Stimulated activated CD8-positive, alpha-beta memory T cell treated with anti-CD3 and anti-CD28 coated beads, Interleukin-4, amount 100 ng/mL, for 1 hour (primary cell): ENCODE measurements at places on chromosomes 5 and 9.

GRCh38 chr9:34654323-34655051 is 2.5 kb downstream of the IL11RA start:
- no peak for DNase-seq

DNA sequence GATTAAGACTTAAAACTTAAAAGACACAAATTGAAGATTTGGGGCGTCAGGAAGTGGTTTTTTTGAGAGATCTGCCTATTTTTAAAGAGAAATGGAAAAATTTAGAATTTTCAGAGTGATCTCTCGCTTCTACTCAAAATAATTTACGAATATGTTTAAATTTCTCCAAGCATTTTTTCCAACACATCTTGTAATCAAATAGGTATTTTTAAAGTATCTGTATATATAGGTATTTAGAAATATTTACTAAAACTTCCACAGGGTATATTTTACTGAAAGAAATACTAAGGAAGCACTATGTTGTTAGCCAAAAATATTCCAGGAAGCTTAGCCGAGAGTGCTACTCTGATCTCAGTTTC is 9.8 kb upstream of the PCDHB1 start:
- DNase-seq, result no peak

DNA sequence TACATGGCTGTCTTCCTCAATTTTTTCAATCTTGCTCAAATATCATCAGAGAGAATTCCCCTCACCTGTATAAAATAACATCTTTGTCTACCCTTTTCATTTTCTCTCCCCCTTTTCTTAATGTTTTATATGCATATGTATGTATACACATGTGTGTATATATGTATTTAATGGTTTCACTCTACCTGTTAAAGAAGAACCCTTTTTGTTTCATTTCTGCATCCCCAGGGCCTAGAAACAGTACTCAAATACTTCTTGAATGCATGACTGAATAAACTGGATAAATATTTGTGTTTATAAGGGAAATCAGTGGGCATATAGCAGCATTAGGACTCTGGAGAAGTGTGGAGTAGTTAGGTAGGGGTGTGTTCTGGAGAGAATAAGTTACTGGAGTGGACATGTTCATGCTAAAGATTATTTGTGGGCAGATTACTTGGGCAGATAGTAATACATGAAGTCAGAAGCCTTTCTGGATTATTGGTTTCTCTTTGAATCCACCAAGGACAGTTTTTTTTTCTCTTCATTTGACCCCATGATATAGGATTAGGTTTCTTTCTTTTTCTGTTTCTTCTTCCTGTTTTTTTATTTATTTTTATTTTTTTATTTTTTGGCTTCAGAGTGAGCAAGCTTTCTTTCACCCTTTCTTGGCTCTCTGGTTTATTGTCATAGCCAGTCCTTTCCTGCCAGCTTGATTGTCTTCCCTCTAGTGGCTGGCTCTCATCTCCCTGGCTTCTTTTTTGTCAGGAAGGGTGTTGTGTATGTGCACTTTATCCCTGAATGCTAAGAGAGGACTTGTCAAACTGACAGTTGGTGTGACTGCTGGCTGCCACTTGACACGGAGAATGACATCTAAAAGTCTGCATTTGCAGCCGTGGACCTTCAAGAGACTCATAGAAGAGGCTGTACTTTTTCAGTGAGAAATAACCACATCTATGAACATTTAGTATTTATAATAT is 89.3 kb downstream of the ZCCHC7 start:
- no peak for DNase-seq

- DNase-seq, result no peak
Observed at GRCh38 chr9:88685966-88686365, 151.0 kb downstream of the NXNL2 start.

- DNase-seq, result no peak
Observed at GRCh38 chr5:96247708-96248107, 185.3 kb downstream of the PCSK1 start.

- DNase-seq, result no peak
Observed at GRCh38 chr9:69145144-69145715, 28.8 kb upstream of the TJP2 start.

DNA sequence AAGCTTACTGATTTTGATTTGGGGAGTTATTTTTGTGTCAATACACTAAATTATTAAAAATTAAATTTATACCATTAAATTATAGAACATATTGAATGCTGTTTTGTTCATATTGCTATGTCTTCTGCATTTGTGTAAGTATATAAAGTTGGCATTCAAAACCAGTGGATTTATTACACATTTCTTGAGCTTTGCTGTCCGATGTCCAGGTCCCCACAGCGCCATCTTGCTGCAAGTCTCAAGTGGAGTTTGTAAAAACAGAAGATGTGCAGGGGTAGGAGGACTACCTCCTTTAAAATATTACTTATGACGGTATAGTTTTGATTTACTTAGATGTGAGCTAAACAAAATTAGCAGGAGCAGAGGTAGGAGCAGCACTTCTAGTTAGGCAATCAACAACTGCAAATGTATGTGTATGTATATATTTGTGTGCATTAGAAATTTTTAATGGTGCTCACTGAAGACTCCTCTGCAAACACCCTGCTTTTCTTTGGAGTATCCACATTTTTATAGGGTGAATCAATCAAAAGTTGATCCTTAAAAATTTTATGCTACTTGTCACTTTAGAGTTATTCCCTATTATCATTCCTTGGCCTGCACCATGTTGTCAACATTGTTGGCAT is 37.4 kb downstream of the CPEB4 start:
- DNase-seq, result no peak

GRCh38 chr5:79544131-79544530 is 30.2 kb upstream of the HOMER1 start:
- no peak for DNase-seq

DNA sequence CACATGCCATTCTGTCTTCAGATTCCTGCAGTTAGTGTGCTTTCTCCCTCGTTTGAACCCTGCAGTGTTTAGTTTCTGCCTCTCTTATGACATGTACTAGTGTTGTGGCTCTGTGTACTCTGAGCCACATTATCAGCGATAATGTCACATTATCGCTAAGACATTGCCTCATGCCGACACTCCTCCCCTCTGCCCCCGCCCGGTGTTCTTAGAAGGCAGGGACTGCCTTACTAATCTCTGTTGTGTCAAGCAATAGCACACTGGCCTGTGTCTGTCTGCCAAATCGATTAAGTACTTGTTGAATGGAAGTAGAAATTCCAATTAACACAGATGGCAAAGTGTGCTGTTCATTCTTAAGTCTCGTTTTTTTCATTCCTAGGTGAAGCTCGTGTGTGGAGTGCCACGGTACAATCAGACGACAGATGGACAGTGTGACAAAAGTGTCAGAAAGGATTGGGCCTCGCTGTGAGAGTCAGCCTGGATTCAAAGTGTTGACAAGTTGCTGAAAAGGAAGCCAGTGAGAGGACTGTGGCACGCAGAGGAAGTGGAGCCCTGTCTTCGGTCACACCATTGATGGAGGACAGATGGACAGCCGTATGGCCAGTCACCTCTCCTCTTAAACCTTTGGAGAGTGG is 10.5 kb downstream of the PIK3R1 start:
- DNase-seq, result no peak

DNA sequence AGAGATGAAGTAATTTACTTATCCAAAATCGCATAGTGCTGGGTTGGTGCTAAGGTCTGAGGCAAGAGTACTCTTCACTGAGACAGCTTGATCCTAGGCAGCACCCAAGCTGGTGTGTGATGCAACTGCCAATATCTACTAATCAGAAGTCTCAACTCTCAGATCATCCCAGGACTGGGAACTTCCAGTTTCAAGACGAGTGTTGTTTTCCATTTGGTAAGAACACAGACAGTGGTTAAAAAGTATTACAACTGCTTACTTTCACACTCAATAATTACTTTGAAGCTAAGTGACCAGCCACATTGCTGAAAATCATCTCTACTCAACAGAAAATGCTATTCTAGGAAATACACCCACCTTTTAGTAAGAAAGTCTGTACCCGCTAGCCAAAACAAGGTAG is 45.3 kb downstream of the FBXW11 start:
- DNase-seq, result no peak

- no peak for DNase-seq
Observed at GRCh38 chr5:143217065-143217803, 186.3 kb downstream of the NR3C1 start.

- no peak for DNase-seq
Observed at GRCh38 chr9:113525831-113526230, 62.3 kb downstream of the RGS3 start.

DNA sequence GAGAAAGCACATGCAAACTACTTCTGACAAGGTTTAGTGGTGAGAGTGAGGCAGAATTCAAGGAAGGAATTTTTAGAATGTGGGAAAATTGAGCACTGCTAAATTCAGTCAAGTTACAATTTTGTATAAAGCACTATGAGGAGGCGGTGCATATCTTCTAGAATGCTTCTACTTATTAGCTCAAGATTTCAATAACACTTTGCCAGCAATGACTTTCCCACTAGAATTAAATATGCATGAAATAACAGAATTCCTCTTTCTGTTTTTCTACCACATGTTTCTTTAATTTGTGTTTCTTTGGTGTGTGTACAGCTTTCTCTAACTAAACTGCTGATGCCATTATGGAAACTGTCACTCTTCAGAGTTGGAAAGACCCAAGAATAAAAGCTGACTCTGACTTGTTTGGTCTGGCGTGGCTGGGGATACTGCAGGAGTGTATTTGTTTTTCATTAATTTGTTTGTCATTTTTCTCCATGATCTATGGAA is 163.5 kb downstream of the ARSB start:
- DNase-seq, result no peak

DNA sequence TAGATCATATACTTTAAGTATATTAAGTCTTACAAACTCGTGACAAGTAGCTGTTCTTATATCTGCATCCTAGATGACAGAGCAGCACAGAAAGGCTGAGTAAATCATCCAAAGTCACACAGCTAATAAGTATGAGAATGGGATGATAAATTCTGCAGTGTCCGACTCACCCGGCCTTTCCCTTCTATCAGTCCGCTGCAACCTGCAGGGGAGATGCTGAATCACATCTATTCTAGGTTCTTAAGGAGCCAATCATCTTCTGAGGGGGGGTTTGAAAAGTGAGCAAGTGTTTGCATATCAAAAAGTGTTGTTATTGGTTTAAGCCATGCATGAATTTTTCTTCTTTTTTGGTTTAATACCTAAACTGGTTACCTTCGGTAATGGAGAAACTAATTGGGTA is 38.9 kb downstream of the ADAMTS16 start:
- no peak for DNase-seq

DNA sequence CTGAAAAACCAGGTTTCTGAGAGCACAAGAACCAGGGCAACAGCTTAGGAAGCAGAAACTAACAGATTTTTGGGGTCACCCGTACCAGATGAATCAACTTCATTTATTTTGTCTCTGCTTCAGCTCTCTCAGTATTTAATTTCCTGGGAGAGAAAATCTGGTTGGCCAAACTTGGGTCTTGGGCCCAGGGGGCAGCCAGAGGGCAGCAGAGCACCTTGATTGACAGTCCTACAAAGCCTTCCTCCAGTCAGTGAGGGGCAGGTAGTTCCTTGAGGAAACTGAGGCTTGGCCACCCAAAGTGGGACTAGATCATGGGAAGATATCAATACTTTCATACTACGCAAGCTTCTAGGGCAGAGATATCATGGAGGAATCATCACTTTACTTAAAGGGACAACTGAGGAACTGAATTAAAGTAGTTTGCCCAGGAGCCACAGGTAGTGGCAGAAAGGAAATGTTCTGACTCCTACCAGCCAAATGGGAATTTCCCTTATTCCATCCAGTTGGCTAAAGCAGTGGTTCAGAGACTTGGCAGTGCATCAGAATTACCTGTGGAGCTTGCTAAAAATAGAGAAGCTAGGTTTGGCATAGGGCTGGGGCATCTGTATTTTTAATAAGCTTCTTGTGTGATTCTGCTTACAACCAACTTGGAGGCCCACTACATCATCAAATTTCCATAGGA is 21.5 kb upstream of the ARHGAP26 start:
- DNase-seq, result peak; percentile 21

DNA sequence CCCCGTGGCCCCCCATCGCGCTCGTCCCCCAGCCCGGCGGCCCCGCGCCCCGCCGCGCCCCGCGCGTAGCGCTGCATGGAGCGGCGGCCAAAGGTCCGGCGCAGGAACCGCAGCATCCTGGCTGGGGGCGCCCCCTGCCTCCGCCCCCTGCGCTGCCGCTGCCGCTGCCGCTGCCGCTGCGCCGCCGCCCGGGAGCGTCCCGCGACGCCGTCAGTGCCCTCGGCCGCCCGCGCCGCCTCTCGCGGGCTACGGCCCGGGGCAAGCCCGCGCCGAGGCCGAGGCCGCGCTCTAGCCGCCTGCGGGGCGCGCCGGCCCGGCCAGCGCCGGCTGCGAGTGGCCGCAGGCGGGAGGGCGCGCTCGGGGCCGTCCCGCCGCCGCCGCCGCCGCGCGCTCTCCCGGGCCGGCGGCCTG is 523 bp downstream of the EPB41L4B start:
- DNase-seq, result no peak

DNA sequence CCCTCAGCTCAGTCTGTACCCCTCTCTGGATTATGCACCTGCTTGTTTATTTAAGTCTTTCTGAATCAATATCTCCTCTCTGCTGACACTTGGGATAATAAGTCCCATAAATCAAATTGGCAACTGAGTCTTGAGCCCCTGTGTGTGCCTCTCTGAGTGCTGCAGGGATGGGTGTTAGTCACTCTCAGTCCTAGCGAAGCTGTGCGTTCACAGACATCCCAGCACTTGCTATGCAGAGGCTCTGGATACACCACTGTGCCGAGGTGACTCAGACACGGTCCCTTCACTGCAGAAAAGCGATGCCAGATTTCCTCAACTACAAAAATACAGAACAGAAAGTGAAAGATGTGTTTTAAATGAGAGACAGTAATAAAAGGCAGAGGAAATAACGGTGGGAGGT is 4.1 kb upstream of the KCNMB1 start:
- no peak for DNase-seq

GRCh38 chr5:74660873-74661272 is 20.3 kb upstream of the ENC1 start:
- DNase-seq, result no peak

DNA sequence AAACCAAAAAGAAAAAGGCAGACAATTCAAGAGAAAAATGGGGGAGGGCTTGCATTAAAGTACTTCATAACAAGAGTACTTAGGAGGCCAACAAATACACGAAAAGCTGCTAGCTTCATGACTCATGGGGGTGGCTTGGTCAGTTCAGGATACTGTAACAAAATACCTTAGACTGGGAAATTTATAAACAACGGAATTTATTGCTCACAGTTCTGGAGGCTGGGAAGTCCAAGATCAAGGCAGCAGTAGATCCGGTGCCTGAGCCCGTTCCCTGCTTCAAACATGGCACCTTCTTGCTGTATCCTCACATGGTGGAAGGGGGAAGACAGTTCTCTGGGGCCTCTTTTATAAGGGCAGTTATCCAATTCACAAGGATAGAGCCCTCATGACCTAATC is 111.4 kb downstream of the C9orf50 start:
- no peak for DNase-seq

GRCh38 chr9:99491408-99492158 is 269.5 kb downstream of the SEC61B start:
- no peak for DNase-seq

- no peak for DNase-seq
Observed at GRCh38 chr5:73393611-73394489, 54.7 kb downstream of the FOXD1 start.
